A549 (cell line): ENCODE measurements at places on chromosomes 2 and 18.
A peak's percentile ranks its signal among the peaks of the same experiment; 100 is the strongest.

DNA sequence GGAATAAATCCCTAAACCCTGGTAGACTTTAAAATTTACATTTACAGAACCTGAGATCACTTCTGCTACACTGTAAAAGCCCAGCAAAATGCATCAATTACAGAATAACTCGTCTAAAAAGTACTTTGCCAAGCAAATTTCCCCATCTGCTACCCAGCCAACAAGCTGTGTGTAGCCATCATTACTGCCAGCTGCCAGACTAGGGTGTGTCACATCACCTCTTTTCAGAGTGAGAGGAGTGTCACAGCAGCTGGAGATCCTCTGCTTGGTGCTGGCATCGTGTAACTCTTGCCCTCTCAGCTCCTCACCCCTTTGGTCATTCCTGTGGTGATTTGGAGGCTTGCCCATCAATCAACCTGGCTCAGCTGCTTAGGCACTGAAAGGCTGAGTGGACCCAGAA, 340.4 kb upstream of the MMADHC start:
- no peak for DNase-seq

GRCh38 chr2:53087874-53088461, 679.6 kb upstream of the CHAC2 start:
- no peak for DNase-seq

- DNase-seq, result no peak
Measured at GRCh38 chr2:174925046-174925784, 80.0 kb downstream of the CHN1 start.

DNA sequence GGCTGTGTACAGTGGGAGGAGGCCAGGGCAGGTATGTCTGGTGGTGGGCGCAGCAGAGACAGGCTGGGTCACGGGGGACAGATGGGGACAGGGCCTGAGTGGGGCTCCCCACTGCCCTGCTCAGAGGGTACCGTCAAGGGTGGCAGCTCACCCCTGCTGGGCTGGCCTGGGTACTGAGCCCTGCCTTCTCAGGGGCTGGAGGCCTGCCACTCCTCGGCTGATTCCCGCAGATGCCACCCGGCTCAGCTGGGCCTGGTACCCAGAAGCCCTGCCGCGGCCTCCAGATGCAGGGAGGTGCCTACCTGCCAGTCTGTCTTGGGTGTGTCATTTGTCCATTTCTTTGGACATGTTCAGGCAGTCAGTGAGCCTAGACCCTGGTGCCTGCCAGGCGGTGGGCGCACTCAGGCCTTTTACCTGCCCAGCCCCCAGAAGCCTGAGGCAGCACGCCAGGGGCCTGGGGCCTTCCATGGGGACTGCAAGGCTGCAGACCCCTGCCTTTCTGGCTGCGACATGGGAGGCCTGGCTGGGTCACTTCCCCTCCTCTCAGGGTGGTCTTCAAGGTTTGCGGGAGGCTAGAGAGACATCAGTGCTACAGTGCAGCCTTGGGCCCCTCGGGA, 3.3 kb downstream of the SNORC start:
- no peak for DNase-seq

GRCh38 chr2:38598991-38599295, 3.8 kb downstream of the HNRNPLL start:
- DNase-seq, result no peak

- no peak for DNase-seq
Measured at GRCh38 chr2:43152186-43152585, 74.2 kb downstream of the ZFP36L2 start.

DNA sequence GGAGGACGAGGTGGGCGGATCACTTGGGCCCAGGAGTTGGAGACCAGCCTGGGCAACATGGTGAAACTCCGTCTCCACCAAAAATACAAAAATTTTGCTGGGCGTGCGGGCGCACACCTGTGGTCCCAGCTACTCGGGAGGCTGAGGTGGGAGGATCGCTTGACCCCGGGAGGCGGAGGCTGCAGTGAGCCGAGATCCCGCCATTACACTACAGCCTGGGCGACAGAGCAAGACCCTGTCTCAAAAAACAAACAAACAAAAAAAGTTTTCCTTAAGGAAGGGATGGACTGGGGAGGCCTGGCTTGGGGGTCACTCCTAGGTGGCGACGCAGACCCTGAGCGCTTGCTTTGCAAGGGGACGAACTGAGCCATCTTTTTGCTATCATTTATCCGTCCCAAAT, 882 bp downstream of the PLA2R1 start:
- DNase-seq, result no peak

- DNase-seq, result no peak
Measured at GRCh38 chr2:136029149-136029548, 43.7 kb upstream of the DARS1 start.

GRCh38 chr2:143830476-143830875, 689.4 kb downstream of the ZEB2 start:
- DNase-seq, result no peak

DNA sequence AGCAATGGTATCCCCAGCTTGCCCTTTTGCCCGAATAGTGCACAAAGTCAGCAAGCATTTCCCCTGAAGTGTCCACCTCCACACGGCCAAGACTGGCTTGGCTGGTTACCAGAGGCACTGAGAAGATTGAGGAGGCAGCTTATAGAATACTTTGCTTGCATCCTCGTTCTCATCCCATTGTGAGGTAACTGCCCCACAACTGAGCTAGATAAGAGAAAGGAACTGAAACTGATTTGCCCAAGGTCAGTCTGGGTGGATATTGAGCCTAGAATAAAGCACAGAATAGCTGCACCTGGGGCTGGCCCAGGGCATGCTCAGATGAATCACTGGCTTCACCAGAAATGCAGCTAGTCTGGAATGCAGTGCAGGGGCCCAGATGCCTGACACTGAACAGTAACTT, 32.7 kb upstream of the MAP4K3 start:
- peak; percentile 26 for DNase-seq

- DNase-seq, result no peak
Measured at GRCh38 chr2:19764998-19765397, 136.8 kb downstream of the TTC32 start.

DNA sequence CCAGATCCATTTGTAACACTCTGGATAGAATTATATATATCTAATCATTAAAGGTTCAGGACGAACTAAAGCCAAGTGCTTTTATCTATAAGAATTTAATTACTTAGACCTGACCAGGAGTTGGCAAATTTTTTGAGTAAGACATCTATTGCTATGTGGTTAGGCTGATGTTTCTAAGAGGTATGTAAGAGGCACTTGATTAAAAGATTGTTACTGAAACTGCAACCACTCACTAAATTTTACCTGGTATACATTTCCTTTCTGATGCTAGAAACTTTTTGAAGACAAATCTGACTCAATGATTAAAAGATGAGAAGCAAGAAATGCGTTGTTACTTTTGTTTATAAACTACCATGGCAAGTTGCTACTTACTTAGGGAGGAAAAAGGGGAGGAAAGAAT, 76.7 kb upstream of the CHAC2 start:
- no peak for DNase-seq

- DNase-seq, result no peak
Measured at GRCh38 chr2:64635976-64636911, 17.5 kb downstream of the SERTAD2 start.

GRCh38 chr2:44097322-44097907, 71.3 kb upstream of the PPM1B start:
- DNase-seq, result no peak

- no peak for DNase-seq
Measured at GRCh38 chr2:100887713-100888495, 68.0 kb downstream of the NPAS2 start.

- DNase-seq, result no peak
Measured at GRCh38 chr2:3197308-3197707, 180.3 kb downstream of the EIPR1 start.

DNA sequence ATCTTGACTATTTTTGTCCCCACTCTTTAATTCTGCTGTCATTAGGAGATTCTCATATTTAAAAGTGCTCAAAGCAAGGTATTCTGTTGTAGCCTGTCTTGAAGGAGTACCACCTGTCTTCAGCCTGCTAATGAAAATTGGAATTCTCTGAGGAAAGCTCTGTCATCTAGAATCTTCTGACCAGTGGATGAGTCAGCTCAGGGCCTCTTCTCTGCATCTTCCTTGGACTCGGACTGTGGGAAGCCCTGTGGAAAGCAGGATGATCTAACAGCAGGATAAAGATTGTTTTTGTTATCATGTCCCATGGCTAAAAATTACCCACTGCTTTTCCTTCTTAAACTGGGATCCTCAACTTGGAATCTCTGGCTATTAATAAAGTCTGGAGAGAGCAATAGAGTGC, 18.7 kb upstream of the TMEM200C start:
- no peak for DNase-seq

DNA sequence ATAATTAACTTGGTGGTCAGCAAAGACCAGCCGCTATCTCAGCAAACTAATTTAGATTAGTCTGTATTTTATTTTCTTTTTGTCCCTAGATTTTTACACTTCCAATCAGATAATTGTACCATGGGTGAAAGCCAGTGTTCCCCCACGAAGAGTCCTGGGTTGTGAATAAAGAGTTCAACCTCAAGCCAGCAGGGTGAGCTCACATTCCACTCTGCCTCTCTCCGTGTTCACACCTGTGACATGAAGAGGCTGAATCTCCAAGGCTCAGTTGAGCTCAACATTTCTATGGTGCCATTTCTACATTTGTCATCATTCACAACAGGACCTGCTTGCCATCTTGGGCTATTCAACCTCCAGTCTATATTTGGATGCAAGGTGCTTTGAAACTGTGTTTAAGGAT, 771.5 kb downstream of the GALR1 start:
- no peak for DNase-seq

- DNase-seq, result no peak
Measured at GRCh38 chr2:103754530-103754929, 992.7 kb downstream of the TMEM182 start.

- no peak for DNase-seq
Measured at GRCh38 chr2:121478996-121479745, 51.5 kb upstream of the RNU4ATAC start.

DNA sequence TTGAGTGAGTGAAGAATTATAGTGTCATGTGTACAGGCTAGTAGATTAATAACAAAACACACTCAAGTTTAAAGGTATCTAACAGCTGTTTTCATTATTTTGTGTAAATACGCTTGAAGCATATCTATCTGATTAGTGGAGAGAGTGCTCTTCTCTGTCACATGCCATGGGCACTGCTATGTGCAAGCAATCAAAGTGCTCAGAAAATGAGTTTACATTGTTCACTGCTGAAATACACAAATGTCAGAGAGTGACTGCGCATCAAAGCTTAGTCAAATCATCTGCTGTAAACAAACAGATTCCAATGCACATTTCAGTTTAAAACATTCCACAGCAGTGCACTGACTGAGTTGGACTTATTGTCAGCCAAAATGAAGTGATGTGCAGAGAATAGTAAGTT, 423.4 kb downstream of the ZEB2 start:
- DNase-seq, result no peak

DNA sequence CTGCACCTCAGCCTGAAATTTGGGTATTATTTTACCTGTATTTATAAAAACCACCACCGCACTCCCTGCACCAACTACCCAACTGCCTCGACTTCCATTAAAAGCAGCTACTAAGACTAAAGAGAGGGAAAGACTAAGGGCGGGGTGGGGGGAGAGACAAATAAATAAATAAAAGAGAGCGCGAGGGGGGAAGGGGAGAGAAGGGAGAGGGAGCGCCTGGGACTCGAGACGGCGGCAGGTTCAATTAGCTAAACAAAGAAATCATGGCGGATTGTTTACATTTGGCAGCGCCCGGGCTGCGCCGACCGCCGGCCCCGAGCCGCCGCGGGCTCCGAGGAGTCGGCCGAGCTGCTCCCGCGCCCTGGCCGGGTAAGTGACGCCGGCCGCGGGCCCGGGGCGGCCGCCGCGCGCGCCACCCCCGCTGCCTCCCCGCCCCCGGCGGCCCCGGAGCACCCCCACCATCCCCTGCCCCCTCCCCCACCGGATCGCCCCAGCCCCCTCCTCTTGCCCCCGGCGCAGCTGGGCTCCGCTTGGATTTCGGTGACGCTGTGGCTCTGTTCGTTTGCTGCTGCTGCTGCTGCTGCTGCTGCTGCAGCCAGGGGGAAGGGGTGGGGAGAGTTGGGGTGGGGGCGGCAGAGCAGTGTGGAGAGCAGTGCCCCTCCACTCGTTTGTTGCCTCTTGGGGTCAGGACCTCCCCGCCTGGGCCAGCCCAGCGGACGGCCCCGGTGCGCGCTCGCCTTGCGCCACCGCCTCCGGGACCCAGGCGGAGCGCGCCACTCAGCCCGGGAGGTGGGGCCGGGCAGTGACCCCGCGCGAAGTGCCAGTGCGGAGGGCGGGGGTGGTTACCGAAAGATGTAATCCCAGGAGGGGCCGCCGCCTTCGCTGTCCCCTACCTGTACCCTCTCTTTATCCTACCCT, 187.2 kb upstream of the FANCL start:
- DNase-seq, result peak; percentile 21

- no peak for DNase-seq
Measured at GRCh38 chr2:10087360-10087759, 7.1 kb upstream of the CYS1 start.

DNA sequence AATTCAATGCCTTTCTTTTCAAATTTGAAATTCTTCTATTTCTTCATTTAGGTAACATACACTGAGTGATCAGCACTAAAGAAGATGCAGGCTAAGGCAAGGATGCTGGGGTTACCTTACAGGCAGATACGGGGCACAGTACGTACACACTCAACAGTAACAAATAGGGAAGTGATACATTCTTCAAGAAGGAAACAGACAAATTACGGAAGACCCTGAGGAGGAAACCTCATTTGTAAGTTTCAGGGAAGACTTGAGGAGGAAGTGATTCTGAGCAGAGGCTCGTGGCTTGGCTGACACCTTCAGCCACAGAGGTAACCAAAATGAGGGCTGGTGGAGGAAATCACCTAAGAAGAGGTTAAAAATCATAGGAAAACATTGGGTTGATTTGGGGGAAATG, 1108.3 kb upstream of the KLHL29 start:
- no peak for DNase-seq

- DNase-seq, result peak; percentile 13
Measured at GRCh38 chr2:186862869-186863709, 14.1 kb upstream of the ZSWIM2 start.

GRCh38 chr2:46040563-46041155, 256.5 kb upstream of the EPAS1 start:
- DNase-seq, result no peak

- no peak for DNase-seq
Measured at GRCh38 chr2:191806396-191806795, 40.5 kb downstream of the CAVIN2 start.

- no peak for DNase-seq
Measured at GRCh38 chr2:138752197-138752956, 27.8 kb downstream of the NXPH2 start.

DNA sequence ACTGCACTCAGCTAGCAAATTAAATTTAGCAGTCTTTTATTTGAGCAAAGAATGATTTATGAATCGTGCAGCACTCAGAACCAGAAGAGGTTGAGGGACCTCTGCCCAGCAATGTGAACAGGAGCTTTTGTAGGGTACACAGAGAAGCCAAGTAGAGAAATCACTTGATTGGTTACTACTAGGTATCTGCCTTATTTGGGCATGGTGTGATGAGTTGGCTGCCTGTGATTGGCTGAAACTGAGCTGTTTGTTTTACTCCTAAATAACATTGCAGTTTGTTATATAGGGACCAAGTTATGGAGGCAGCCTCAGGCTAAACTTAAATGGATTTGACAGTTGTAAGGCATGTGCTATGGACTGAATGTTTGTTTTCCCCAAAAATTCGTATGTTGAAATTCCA, 122.5 kb downstream of the RDH14 start:
- no peak for DNase-seq
